Heart left ventricle (tissue), 16 donors: ENCODE measurements at places on chromosomes 3 and 15.

DNA sequence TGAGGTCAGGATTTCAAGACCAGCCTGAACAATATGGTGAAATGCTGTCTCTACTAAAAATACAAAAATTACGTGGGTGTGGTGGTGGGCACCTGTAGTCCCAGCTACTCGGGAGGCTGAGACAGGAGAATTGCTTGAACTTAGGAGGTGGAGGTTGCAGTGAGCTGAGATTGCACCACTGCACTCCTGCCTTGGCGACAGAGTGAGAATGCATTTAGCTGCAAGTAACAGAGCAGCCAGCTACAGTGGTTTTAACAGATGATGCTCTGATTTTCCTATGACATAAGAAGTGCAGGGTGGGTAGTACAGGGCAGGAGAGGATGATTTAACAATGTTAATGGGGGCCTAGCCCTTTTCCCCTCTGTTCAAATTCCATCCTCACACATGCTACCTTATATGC, 267.9 kb downstream of the RPLP1 start:
- DNase-seq, result no peak

DNA sequence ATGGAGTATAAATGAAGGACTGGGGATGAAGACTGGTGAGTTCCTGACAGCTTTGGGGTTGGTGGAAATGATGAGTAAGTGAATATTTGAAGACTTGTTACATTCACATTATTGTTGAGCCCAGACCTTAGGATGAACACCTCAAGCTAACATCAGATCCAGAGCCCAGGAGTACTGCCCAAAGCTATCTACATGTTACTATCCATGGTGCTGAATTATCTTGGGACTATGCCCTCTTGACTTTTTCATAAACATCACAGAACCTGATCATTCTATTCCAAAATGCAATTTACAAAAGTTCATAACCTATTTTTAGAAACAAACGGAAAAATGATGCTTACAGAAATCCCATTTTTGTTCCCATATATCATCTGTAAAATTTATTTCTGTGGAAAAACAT, 613.3 kb downstream of the TUSC7 start:
- no peak for DNase-seq

DNA sequence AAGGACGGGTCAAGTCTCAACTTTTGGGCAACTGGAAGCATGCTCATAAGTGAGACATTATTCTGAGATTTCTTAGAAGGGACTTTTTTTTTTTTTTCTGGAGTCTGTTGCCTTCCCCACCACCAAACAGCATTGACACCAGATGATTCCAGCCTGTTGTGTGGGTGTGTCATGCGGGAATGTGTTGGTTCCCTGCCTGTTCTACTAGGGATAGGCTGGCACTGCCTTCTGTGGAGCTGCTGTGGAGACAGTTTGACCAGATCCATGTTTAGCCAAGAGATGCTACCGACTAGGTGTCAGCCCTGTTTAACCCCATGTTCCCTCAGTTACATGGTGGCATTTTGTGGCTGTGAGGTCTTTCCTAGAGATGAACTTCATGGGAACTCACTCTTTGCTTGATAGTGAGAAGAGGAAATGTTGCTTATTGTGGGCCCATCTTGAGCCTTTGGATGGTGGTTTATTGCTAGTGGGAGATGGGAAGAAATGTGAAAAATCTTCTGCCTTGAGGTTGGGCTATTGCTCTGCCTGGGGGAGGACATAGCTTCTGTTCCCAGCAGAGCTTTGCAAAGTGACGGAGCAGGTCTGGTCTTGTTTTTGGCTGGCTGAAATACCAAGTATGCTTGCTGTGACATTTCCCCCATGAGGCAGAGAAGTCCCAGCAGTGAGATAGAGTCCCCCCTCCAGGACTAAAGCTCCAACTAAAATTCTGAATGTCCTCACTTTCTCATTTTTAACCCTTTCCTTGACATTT, 31.3 kb downstream of the TRAK1 start:
- no peak for DNase-seq

DNA sequence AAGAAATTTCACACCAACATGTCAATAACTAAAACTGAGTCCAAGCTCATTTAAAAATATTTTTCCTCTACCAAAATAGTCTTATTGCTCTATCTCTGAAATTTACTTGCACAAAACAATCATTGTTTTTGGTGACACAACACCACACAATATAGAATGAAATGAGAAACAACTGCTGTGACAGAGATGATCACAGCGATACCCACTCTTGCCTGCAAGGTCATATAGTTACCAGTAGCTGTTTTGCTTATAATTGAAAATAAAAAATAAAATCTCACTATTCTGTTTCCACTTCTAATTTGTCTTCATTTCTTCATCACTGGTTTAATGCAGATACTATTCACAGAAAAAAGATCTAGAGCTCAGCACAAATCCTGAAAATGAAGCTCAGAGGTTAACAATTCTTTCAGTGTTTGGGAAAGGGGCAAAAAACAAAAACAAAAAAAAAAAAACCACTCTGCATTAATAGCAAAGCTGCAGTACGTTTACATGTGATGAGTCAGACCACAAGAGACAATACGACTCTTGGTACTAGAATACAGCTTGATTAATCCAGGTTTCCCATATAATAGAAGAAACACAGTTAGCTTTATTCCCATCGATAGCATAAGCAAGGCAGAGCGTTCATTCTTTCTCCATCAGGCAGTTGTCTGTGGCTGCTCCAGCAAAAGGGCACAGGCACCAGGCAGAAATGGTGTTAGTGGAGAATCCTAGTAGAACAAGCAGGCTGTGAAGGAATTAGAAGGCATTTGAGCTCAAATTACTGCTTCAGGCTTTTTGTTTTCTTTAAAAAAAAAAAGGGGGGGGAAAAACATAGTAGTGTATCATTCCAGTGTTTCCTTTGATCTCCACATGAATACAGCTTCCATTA, 773 bp downstream of the ANKRD28 start:
- no peak for DNase-seq

- no peak for DNase-seq
These were observed 37.8 kb upstream of the FOXB1 start for GRCh38 chr15:59966262-59966661.

- DNase-seq, result no peak
These were observed 56.7 kb downstream of the UQCC5 start for GRCh38 chr3:52593103-52593502.

- DNase-seq, result no peak
These were observed 81.2 kb upstream of the TCF12 start for GRCh38 chr15:56837273-56837672.

- peak; percentile 60 for DNase-seq
These were observed 29.6 kb downstream of the PSTPIP1 start for GRCh38 chr15:77024273-77025082.

GRCh38 chr3:141151439-141151838, 80.2 kb upstream of the PXYLP1 start:
- DNase-seq, result peak; percentile 38

GRCh38 chr3:52406231-52406661, 38.7 kb downstream of the SEMA3G start:
- no peak for DNase-seq

GRCh38 chr3:192907784-192908183, 9.9 kb downstream of the MB21D2 start:
- DNase-seq, result no peak

DNA sequence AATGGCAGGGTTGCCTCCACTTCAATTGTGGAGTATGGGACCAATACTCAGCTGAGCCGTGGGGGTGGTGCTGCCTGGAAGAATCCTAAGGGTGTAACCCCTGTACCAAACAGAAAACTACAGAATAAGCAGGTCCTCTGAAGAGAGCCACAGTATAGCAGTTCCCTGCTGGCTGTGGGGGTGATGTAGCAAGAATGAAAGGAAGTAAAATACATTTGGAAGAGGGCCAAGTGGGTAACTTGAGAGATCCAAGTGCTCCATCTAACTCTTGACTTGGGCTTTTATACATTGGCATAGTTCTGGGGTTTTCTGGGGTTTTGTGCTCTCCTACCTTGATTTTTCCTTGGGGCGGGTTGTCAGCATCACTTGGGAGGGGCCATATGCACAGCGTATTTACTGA, 341.4 kb downstream of the OTOL1 start:
- no peak for DNase-seq

- no peak for DNase-seq
These were observed 147.4 kb downstream of the CHST2 start for GRCh38 chr3:143266927-143267326.

DNA sequence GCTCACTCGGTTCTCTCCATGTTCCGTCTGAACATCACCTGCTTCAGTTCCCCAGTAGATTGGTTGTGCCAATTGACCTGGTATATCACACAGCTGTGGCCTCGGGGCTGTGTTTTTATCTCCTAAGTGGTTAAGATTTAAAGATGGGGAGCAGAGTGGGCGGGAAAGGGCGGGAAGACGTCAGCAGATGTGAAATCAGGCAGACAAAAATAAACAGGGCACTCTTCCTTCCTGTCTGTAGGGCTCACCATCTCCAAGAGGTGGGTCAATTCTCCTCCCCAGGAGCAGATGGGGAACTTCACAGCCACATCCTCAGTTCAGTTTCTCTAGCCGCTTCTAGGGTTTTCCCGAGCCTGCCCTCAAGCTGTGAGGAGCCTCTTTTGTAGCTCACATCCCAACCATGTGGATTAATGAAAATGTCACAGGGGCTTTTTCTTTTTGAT, 26.8 kb upstream of the LIMD1 start:
- DNase-seq, result no peak

- no peak for DNase-seq
These were observed 82.7 kb downstream of the TLE3 start for GRCh38 chr15:70014860-70015490.

GRCh38 chr3:143298886-143299535, 179.4 kb downstream of the CHST2 start:
- DNase-seq, result no peak

DNA sequence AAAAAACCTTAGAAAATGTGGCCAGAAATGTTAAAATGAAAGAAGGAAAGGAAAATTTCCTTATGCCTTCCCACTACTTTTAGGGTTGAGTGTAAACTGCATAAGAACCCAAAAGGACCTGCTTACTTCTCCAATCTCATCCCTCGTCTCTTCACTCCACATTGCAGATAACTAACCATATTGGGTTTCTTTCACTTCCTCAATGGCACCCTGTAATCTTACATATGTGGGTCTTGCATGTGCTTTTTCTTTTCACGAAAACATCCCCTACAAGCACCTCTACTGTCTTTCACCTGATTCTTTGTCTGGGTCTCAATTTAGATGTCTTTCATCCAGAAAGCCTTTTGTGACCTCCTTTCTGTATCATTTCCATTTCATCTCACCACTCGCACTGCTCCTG, 23.1 kb downstream of the EOMES start:
- no peak for DNase-seq

- DNase-seq, result no peak
These were observed 25.0 kb downstream of the TGFBR2 start for GRCh38 chr3:30631243-30631904.

DNA sequence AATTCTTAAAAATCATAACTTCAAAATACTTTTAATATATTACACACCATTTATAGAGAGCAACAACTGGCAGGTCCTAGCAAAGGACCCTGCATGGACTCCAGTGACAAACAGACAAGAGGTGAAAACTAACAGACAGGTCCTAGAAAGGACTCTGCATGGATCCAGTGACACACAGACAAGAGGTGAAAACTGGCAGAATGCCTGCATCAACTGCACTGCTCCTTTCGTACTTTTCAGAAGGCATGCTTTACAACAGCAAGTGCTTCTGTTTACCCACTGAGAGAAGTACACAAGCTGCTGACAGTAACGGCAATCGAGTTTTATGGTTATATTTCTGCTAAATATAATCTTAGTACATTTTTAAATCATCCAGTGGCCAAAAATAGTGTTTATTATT, 24.3 kb upstream of the GP5 start:
- DNase-seq, result no peak

DNA sequence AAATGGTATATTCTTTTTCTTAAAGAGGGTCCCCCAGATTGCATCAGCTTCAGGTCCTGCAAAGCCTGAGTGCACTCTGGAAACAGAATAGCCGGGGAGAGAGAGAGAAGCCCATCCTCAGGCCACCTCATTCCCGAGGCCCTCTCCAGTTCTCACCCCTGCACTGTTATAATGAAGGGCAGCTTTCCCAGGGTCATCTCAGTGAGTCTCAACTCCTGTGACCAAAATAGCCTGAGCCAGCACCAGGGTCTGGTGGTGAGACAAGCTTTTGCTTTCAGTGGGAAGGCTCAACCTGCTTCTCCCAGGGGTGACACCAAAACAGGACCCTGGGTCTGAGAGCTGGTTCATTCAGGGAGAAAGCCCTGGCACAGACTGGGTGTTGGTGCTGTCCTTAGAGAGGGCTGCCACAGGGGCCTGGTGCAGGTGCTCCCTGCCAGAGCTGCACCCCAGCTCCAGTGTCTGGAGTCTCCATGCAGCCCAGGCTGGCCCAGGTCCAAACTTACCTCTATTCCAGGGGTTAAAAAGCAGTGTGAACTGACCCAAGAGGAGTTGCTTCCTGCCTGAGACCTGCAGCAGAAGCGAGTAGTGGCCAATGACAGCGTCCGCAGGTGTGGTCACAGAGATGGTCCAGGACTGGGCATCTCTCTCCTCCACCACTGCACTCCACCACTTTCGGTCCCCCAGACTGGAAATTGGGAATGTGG, 6.1 kb downstream of the EPB42 start:
- DNase-seq, result no peak

DNA sequence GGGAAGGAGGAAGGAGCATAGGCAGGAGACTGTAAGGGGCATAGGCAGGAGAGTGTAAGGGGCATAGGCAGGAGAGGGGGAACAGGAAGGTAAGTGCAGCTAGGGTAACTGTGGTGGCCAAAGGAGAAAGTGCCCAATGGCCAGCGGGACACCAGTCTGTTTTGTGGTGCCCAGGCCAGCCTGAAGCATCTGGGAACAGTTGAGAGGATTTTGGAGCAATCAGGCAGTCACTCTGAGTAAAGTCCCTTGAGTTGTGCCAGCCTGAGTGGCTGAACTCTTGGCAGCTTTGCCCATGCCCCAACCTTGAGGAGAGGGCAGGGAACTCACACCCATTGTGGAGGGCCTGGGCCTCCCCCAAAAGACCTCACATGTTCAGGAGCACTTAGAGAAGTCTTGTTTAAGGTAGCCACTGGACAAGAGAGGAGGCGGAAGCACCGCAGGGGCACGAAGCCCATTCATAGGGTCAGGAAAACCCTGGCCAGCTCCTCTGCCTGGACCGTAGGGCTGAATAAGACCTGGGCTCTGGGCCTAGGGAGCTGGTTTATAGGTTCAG, 3.5 kb upstream of the TGM5 start:
- DNase-seq, result no peak

GRCh38 chr3:117820658-117821299, 1111.2 kb downstream of the TUSC7 start:
- no peak for DNase-seq

DNA sequence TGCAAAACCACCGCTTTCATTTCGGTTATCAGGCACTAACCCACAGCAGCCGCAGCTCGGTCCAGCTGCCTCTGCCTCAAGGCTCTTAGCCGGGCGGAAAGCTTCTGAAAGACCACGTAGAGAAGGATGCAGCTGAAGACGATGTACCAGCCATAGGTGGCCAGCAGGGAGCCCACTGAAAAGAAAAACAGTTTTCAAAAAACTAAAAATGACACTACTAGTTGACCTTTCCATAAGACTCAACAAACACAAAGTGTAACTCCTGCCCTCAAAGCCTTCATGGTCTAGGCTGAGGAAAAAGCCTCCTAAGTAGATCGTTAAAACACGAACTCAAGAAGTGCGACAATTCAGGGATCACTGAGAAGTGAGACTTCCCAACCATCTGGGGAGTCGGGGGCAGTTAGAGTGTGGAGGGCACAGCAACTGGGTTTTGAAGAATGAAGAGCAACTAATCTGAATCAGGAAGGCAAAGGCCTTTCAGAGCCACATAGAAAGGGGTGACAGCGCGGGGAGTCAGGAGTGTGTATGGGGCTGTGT, 716 bp downstream of the SELENOS start:
- no peak for DNase-seq

GRCh38 chr3:143783851-143784370, 64.4 kb downstream of the SLC9A9 start:
- DNase-seq, result no peak

GRCh38 chr15:70715840-70716485, 47.4 kb downstream of the UACA start:
- DNase-seq, result no peak
